NCI-H1048 (cell line): ENCODE measurements at places on chromosomes 13 and 19.

DNA sequence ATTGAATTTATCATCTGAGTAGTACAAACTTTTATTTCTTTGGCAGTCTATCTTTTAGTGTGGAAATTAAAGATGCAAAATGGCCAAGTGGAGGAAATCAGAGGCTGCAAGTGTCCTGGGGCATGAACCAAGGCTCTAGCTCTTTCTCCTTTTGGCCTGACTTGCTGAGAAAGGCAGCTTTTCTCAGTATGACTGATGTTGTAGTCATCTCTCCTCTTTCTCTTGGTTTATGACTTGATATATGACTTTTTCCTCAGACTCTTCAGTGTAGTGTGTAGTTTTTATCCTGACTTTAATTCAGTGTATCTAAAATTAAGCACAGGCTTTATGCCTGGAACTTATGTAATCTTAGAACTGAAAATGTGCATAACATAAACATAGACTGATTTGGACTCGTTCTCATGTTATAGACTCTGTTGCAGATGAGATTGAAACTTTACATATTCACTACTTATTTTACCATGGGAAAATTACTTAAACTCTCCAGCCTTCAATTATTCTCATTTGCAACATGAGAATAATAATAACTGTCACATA lies 65.7 kb downstream of the SLITRK5 start:
- no peak for DNase-seq

DNA sequence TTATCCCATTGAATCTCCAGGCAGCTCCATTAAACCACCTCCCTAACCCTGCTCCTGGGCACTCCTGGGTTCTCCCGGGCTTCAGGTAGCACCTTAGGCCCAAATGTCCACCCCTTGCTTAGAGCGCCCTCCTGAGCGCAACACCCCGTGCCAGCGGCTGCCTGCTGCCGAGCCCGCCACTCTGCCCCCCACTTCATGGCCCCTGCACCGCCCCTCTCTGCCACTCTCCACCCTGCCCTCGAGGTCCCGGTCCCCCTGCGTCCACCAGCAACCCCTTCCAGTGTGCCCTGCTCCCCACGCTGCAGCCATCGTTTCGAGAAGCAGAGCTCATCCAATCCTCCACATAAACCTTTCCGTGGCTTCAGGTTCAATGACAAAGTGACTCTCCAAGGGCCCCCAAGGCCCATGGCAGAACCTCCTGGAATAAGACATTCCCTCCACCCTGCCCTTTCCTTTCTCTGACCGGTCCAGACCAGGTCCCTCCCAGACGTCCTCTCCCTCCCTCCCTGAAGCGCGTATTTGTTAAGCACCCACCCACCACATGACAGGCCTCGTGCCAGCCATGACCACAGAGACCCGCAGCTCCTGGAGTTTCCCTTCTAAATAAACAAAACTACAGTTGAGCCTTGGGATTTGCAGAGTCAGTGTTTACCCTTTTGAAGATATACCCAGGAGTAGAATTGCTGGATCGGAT lies 66.6 kb downstream of the ARHGEF18 start:
- no peak for DNase-seq

DNA sequence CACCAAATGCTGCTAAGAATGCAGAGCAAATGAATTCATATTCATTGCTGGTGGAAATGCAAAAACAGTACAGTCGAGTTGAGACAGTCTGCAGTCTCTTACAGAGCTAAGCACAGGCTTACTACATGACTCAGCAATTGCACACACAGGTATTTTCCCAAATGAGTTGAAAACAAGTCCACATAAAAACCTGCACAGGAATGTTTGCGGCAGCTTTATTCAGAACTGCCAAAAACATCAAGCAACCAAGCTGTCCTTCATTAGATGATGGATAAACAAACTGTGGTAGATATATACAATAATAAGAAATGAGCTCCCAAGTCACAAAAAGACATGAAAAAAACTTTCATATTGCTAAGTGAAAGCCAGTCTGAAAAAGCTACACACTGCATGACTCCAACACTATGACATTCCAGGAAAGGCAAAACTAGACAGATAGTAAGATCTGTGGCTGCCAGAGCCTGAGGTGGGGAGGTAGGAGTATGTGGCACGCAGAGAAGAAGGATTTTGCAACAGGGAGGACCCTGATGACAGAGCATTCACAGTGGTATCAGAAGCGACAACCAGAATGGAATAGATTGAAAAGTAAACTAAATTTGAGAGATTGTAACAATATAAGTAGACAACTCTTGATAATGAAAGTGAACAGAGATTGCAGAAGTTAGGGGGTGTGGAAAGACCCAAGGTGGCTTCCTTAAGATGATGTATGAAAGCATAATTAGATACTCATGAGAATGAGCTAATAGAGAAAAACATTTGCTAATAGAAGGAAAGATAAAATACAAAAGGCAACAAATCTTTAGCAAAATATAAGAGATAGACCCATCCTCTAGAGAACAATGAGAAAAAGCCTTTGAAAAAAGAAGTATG lies 52.7 kb downstream of the TSC22D1 start:
- no peak for DNase-seq

- no peak for DNase-seq
Observed at GRCh38 chr19:19551853-19552192, 13.8 kb downstream of the CILP2 start.

- DNase-seq, result no peak
Observed at GRCh38 chr19:13099073-13099999, 3.3 kb downstream of the LYL1 start.
